Mesothelial cell of epicardium (in vitro differentiated cells): ENCODE measurements at places on chromosomes 16 and 17.

DNA sequence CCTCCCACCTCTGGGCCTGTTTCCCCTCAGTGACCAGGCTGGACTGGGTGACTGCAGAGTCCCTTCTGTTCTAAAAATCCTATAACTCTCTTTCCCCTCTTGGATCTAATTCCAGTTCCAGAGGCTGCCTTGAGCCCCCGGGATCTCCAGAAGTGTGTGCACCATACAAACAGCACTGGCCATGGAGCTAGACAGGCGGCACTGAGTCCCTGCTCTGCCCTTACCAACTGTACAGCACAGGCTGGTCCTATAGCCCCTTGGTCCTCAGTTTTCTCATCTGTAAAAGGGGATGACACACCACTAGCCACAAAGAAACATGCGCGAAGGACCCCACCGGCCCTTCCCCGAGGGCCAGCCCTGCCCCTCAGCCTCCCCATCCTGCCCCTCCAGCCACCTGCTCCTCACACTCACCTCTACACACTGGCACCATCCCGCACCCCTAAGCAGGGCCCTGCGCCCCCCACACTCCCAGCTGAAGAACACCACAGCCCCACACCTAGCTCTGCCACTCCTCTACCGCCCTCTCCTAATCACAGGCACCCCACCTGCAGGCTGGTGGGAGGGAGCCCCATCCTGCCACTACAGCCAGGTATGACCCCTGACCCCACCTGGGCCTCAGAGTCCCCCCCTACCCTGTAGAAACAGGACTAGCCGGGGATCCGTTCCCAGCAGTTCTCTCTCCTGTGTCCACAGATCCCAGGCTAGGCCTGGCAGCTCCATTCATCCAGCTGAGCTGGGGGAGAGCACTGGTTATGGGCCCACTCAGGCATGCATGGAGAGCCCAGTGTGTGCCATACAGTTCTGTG lies 913 bp upstream of the KRT16 start:
- DNase-seq: no peak

- DNase-seq: no peak
Observed at GRCh38 chr17:17366941-17367875, 64.0 kb downstream of the NT5M start.

DNA sequence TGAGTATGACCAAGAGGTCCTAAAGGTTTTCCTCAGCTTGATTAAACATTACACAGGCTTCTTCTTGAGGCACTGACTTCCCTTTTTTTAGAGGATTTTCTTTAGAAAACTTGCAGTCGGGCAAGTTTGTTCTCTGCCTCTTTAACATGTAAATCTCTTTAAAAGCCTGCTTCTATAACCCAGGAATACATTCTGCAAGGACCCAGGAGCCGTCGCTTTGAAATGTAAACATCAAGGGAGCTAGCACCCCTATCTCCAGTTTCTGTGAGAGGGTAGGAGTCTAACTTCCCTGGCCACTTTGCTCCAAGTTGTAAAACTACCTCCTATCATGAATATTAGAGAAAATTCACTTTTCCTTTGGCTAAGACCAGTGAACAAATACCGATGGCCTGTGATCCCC lies 201.5 kb upstream of the CPHXL start:
- no peak for DNase-seq

DNA sequence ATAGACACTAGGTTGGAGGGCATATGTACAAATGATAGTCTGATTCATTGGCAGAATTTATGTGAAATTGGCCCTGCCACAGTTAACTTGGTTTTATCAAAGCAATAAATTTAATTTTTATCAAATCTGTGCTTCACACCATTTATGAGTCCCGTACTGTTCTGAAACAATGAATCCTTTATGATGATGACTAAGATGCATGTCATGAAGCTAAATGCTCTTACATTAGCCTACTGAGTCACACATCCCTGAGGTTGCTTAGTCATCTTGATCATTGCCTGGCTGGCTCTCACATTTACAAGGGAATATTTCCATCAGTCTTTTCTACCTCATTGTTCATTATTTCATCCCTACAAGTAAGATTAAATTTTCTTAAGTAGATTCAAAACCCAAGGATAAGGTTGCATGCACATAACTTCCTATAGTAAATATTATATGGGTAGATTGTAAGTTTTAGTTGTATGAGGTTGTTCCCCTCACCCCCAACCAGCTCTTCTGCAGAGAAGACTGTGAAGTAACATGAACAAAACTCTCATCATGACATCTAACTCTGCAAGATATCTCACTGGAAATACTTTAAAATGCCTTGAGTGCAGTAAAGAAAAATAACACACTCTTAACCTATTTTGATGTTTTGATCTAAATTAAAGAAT lies 170.7 kb downstream of the CYB561 start:
- no peak for DNase-seq

- DNase-seq: no peak
Observed at GRCh38 chr16:46673320-46674013, 15.5 kb downstream of the VPS35 start.

DNA sequence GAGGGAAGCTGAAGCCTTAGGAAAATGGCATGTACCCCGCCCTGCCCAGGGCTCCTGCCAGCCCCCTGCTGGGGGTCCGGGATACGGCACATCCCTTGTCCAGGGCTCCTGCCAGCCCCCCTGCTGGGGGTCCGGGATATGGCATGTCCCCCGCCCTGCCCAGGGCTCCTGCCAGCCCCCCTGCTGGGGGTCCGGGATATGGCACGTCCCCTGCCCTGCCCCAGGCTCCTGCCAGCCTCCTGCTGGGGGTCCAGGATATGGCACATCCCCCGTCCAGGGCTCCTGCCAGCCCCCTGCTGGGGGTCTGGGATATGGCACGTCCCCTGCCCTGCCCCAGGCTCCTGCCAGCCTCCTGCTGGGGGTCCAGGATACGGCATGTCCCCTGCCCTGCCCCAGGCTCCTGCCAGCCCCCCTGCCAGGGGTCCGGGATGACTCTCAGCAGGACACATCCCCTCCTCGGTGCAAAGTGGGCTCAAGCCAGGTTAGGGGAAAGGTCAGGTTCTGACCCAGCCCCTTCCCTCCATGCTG lies 43.2 kb downstream of the RPH3AL start:
- no peak for DNase-seq

DNA sequence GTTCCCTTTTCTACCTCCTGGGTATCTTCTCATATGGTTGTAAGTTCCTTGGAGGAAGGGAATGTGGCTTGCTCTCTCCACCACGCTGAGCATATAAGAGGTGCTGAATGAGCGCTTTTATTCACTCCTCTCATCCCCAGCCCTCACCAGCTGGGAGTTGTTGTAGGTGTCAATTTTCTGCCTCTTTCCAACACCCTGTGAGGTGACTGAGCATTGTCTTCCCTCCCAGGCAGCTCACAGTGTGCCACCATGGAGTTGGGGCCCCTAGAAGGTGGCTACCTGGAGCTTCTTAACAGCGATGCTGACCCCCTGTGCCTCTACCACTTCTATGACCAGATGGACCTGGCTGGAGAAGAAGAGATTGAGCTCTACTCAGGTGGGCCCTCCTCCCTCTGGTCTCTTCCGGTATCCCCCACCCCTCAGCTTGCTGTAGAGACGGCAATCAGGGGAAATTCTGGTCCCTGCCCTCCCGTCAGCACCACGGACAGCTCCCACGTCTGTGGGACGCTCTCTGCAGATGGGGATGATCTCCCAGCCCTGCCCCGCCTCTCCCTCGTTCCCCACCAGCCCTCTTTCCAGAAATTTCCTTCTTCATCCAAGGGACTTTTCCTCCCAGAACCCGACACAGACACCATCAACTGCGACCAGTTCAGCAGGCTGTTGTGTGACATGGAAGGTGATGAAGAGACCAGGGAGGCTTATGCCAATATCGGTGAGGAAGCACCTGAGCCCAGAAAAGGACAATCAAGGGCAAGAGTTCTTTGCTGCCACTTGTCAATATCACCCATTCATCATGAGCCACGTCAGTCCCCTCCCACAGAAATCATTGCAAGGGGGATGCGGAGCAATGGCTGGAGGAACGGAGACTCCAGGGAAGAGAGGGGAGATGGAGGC lies 18.3 kb downstream of the CIITA start:
- DNase-seq: peak; percentile 76
